ENCODE measurements at places on chromosomes 11 and 22.

DNA sequence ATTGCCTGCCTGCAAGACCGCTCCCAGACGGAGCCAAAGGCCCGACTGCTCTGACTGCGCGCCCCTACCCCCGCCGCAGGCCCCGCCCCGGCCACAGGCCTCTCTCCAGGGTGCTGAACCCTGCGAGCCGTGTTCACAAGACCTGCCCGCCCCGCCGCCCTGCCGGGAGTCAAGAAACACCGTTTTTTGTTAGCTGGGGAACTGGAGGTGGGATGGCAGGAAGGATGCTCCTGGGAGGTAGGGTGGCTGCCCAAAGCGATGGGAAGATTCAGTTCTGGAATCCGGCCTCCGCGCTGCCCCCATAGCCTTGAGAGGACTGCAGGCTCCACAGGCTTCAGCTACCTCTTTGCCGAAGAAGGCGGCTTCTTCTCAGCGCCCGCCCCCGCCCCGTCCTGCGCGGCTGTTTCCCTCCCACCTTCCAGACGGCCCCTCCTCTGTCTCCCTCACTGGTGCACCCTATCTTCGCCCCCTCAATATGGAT is 2.7 kb upstream of the PDE2A start:
- DNase-seq, result no peak

DNA sequence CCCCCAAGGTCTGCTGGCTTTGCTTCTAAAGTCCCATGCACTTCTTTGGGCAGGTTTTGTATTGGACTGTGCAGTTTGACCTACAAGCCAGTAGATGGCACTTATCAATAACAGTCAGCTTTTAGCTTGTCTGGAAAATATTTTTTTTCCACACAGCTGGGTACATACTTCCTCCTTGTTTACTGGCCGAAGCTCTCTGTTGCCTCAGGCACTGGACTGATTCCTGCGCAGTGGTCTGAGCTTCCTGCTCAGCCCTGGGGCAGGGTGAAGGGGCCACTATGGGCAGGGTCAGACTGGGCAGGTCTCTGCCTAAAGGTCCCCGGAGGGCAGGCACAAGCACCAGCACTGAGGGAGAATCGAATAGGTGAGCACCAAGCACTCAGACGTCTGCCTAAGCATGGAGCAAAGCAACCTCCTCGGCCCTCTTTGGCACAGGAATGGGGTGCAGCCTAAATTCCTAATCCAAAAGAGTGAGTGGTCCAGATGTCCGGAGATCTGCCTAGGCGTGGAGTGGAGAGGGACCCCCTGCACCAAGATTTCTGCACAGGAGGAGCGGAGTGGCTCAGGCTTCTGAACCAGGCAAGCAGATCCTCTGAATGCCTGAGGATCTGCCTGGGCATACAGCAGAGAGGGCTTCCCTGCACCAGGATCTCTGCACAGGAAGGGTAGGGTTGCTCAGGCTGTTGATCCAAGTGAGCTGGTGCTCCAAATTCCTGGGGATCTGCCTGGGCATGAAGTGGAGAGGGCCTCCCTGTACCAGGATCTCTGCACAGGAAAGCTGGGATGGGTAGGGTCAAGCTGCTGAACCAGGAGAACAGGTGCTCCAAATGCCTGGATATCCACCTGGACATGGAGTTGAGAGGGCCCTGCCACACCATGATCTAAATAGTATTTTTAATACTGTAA is 105.9 kb upstream of the C11orf58 start:
- no peak for DNase-seq

- DNase-seq, result no peak
Measured at GRCh38 chr11:77141034-77141433, 13.0 kb downstream of the MYO7A start.

DNA sequence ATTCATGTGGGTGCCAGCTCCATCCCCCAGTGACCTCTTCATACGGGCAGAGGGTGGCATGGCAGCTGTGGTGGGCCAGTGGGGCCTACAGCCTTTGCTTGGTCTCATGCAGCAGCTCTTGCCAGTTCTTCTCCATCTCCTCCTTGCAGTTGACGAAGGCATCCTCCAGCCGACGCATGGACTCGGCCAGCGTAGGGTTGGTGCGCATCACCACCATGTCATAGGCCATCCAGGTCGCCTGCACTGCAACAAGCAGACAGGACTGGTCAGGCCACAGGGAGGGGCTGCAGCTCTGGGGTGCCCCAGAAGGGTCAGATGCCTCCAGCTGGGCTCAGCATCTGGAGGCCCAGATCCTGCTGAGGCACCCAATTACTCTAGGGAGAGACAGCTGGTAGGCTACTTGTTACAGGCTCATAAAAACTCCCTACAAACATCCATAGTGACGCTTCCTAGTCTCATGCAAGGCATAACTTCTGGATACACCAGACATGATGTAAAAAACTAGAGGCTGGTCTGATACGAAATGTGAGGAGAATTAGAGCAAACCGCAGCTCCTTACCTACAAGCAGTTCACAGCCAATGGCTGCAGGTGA is 5.6 kb downstream of the KLHDC7B start:
- no peak for DNase-seq

GRCh38 chr11:109236188-109236587 is 185.8 kb upstream of the C11orf87 start:
- DNase-seq, result no peak

GRCh38 chr11:12748561-12748960 is 74.3 kb downstream of the TEAD1 start:
- DNase-seq, result no peak

DNA sequence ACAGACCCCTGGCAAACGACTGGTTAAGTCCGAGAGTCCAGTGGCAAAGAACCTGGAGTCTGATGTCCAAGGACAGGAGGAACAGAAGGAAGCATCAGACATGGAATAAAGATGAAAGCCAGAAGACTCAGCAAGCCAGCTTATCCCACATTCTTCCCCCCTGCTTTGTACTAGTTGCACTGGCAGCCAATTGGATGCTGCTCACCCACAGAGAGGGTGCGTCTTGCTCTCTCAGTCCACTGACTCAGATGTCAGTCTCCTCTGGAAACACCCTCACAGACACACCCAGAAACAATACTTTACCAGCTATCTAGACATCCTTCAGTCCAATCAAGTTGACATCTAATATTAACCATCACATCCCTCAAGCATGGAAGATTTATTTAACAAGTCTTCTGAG is 1265.8 kb upstream of the CNTN5 start:
- DNase-seq, result no peak

GRCh38 chr11:131591051-131591461 is 220.6 kb downstream of the NTM start:
- DNase-seq, result no peak

- DNase-seq, result no peak
Measured at GRCh38 chr22:28597665-28598064, 82.0 kb downstream of the TTC28 start.

DNA sequence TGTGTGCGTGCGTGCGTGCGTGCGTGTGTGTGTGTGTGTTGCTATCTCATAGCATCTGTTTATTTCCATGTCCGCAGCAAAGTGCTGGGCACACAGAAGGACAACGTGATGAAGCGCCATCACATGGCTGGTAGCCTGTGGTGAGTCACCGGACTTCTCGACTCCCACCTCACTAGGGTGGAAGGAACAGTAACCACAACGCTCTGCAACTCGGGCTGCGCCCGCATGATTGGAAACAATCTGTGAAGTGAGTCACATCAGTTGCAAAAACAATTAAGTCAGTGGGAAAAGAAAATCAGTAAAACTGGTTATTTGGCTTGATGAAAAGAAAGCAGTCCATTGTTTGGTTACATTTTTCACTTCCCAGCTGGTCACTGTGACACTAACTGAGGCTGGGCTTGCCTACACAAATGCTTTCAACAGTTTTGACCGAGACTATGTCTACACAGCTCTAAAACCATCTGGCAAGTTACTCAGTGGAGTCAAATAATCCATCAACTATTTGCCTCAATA is 437.3 kb upstream of the CADM1 start:
- DNase-seq, result no peak

DNA sequence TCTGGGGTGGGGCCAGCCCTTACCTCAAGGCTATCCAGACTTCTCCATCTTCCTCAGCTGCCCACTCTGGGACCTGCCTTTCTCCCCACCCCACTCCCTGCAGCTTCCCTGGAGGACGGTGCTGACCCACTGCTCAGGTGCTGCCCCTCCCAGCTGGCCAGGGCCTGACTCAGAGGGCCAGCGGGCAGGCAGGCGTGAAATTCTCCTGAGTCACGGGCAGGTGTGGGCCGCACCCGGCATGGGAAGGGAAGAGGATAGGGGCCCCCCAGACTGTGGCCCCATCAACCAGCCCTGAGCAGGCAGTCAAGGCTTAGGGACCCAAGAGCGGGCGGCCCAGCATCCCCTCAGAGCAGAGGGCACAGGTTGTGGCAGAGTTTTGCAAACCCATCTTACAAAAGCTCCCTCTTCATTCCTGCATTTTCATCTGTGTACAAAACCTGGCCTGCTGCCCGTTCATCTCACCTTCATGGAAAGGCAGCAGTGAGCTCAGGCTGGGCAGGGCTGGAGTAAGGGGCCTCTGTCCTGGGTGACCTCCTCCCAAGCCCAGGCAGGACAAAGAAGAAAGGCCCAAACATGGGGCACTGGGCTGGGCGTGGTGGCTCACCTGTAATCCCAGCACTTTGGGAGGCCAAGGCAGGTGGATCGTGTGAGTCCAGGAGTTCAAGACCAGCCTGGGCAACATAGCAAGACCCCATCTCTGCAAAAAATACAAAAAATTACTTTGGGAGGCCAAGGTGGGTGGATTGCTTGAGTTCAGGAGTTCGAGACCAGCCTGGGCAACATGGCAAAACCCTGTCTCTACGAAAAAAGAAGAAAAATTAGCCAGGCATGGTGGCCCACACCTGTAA is 6.1 kb downstream of the RHOD start:
- no peak for DNase-seq

GRCh38 chr11:26583550-26583949 is 11.5 kb upstream of the MUC15 start:
- DNase-seq, result no peak

- no peak for DNase-seq
Measured at GRCh38 chr11:42598341-42598740, 713.5 kb upstream of the API5 start.

DNA sequence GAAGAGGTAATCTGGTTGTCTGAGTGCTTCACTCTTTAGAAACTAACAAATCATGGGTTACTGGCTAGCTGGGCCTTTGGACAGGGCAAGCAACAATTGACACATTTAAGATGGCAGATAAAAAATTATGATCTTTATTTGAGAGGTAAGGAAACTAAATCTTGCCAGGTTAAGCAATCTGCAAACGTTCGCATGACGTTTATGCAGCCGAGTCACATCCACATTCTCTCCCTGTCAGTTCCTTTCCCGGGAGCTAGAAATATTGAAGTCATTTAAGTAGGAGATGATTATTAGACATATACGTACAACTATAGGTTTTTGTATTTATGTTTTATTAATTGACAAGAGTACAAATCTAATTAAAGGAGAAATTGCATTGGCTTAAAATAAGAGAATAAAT is 57.4 kb upstream of the RCN1 start:
- no peak for DNase-seq

GRCh38 chr11:12682737-12683500 is 8.7 kb downstream of the TEAD1 start:
- no peak for DNase-seq

GRCh38 chr11:83521647-83522596 is 235.8 kb upstream of the CCDC90B start:
- peak; percentile 27 for DNase-seq

- DNase-seq, result no peak
Measured at GRCh38 chr11:122202951-122203456, 87.0 kb upstream of the BLID start.

- DNase-seq, result no peak
Measured at GRCh38 chr11:124669193-124669592, 4.3 kb downstream of the SIAE start.

DNA sequence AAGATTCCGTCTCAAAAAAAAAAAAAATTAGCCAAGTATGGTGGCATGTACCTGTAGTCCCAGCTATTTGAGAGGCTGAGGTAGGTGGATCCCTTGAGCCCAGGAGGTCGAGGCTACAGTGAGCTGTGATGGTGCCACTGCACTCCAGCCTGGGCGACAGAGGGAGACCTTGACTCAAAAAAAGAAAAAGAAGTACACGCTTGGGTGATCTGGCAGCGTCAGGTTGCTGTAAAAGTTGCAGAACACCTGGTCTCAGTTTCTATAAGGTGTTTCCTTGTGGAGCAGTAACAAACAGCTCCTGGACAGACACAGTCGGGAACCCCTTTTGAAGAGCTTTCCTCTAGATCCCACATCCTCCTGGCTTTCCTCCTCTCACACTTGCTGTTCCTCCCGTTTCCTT is 45.8 kb downstream of the SCGB1A1 start:
- DNase-seq, result no peak

DNA sequence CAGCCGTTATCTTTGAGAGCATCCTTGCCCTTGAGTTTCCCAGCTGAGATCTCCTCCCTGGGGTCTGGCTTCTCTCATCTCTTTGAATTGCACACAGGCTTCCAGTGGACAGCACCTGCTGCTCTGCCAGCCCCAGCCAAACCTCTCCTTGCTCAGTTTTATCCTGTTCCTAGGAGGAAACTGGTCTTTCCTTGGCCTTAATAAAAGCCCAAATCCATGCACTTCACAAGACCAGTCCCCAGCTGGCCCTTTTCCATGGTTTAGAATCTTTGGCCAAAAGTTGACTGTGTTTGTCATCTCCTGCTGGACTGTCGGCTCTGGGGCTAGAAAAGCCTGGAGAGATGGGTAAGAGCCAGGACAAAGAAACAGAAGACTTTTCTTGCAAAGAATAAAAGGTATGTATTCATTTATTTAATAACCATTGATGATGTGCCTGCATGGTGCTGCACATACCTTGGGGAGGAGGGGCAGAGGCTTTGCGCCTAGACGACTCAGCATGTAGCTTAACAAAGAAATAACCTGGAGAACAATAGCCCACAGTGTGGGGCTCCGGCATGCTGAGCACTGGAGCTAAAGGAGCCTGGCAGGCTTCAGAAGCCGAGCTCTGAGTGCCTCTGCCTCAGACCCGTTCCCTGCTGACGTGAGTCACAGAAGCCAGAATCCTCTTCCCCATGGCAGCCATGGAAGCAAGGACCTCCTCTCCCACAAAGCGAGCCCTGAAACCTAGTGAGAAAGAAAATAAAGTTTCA is 319.3 kb upstream of the B3GAT1 start:
- DNase-seq, result no peak

GRCh38 chr11:76684516-76684915 is 14.0 kb upstream of the LRRC32 start:
- DNase-seq, result no peak

- DNase-seq, result no peak
Measured at GRCh38 chr11:6542727-6543126, 45.6 kb downstream of the DNHD1 start.

DNA sequence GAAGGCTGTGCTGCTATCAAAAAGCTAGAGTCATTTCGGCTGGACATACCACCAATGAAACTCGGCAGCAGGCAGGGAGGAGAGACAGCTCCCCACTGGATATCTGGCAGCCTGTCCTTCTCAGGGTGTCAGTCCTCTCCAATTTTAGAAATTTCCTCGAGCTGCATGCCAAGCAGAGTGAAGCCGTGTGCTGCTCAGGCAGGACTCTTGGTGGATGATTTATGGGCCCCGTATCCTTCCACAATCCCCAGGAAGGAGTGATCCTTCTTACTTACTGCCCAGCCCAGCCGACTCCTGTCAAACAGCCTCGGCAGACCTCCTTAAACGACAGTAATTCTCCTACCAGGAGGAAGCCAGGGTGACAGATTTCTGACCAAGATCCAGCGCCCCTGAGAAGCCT is 410.4 kb downstream of the TENM4 start:
- DNase-seq, result no peak

Data from NCI-H1694 (cell line).